ENCODE measurements at places on chromosomes 1 and 21.

DNA sequence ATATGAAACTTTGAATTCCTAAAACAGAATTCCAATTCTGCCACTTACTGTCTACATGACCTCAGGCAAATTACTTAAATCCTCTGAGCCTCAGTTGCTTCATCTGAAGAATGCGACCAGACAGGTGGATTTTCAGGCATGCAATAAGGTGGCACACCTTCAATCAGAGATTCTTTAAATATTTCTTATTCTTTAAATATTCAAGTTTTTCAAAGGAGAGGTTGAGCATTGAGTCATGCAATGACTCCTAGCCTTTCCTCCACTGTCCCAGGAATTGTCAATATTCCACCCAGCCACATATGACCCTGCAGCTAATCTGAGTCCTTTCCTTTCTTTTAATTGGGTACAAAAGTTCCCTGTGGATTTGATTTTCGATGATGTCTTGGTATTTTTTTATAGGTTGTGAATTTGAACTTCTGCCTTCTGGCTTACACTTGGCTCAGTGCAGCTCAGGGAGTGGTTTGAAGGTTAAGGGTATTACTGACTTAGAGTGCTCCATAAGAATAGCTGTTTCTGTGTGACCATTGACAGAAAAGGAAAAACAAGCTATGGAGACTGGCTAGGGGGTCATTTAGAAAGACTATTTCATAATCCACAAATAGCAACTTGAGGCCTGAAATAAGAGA lies 52.2 kb upstream of the PRDX6 start:
- no peak for DNase-seq

- peak; percentile 58 for DNase-seq
Observed at GRCh38 chr1:109777436-109777835, 13.7 kb upstream of the EPS8L3 start.

GRCh38 chr1:230408971-230409370 lies 17.2 kb downstream of the PGBD5 start:
- no peak for DNase-seq

- DNase-seq = peak; percentile 45
Observed at GRCh38 chr1:87179076-87179810, 149.4 kb upstream of the LMO4 start.

DNA sequence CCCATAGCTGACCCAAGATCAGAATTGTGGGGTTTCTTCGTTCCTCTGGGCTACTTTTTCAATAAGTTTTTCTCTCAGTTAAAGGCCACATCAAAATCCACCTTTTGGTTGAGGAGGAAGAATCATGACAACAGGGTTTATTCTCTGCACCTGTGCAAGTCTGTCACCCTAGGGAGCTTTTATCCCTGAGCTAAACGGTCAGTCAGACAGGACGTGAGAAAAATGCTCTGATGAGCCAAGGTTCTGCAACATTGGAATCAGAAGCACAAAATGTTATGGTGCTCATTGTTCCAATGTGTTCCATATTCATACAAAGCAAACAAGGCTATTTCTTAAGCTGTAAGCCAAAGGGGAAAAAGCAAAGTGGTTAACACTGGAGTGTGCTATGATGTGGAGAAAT lies 7.4 kb upstream of the ERICH3 start:
- DNase-seq = no peak
